Tongue (tissue), 3 donors: ENCODE measurements at places on chromosomes 1 and 21. TPM values are rescaled to one million over a fixed set of nuclear protein-coding genes. Genes with fewer than 3 reads are reported as not detected.

GRCh38 chr1:189357317-189357716 lies 1120.3 kb downstream of the BRINP3 start:
- no peak for DNase-seq

GRCh38 chr1:21406659-21407058 lies 33.3 kb upstream of the NBPF3 start:
- DNase-seq = no peak

DNA sequence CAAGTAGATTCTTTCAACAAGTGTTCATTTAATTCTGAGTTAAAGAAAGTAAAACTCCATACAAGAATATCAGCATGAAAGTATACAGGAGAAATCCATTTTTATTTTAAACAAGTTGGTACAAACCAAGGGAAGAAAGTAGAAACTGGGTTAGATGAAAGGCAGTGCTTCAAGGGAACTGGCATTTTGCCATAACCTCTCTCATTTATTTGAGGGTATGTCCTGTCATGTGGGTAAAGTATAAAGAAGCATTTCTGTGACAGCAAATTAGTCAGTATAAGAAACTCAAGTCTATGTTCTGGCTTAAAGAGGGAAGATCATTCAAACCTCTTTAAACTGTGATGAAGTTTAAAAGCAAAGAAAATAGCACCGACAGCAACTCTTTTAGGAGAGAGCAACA lies 32.0 kb downstream of the OLFM3 start:
- peak; percentile 14 for DNase-seq

- no peak for DNase-seq
Observed at GRCh38 chr1:82752046-82752445, 951.3 kb downstream of the ADGRL2 start.

GRCh38 chr1:20072771-20073170 lies 2.8 kb downstream of the PLA2G5 start:
- no peak for DNase-seq

DNA sequence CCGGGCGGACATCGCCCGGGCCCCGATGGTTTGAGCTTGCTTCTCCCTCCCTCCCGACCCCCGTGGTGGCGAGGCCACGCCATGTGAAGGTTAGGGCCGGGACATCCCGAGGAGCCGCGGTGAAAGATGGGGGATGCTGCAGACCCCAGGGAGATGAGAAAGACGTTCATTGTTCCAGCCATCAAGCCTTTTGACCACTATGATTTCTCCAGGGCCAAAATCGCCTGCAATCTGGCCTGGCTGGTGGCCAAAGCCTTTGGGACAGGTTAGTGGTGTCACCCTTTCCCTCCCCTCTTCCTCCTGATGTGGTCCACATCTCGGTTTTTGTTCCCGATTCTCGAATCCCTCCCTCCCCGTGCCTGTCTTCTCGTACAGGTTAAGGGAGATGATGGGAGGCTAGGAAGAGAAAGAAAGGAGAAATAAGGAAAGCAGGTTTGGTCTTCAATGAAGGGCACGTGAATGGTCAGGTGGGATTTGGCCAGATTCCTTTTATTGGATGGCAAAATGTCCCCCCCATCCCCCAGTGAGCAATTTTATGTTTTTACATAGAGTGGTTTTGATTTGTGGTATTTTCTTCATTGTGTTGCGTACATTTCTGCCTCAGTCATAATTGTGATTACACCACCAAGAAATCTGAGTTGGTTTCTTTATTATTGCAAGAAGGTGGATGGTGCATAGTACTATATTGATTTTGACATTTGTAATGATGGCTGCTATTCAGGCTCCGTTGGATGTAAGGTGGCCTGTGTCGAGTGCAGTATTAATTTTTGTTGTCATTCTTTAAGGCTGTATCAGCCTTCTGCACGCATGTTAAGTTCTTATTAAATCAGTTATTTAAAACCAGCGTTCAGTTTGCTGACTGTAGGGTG lies 1.2 kb downstream of the CAMSAP2 start:
- peak; percentile 54 for DNase-seq

- peak; percentile 62 for DNase-seq
Observed at GRCh38 chr1:167629681-167630567, at the start of gene RCSD1. RCSD1 (plus strand) TSS chr1:167630232; CDS start chr1:167630424, 192 bp downstream.

- DNase-seq = no peak
Observed at GRCh38 chr1:206741142-206741701, 29.4 kb upstream of the IL19 start.

DNA sequence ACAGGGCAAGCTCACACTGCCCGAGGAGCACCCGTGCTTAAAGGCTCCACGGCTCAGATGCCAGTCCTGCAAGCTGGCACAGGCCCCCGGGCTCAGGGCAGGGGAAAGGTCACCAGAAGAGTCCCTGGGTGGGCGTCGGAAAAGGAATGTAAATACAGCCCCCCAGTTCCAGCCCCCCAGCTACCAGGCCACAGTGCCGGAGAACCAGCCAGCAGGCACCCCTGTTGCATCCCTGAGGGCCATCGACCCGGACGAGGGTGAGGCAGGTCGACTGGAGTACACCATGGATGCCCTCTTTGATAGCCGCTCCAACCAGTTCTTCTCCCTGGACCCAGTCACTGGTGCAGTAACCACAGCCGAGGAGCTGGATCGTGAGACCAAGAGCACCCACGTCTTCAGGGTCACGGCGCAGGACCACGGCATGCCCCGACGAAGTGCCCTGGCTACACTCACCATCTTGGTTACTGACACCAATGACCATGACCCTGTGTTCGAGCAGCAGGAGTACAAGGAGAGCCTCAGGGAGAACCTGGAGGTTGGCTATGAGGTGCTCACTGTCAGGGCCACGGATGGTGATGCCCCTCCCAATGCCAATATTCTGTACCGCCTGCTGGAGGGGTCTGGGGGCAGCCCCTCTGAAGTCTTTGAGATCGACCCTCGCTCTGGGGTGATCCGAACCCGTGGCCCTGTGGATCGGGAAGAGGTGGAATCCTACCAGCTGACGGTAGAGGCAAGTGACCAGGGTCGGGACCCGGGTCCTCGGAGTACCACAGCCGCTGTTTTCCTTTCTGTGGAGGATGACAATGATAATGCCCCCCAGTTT lies 1.3 kb downstream of the CELSR2 start:
- DNase-seq = no peak

GRCh38 chr21:42463861-42464515 lies 32.0 kb downstream of the RSPH1 start:
- DNase-seq = peak; percentile 46

- DNase-seq = peak; percentile 63
Observed at GRCh38 chr21:38351176-38351959, 94.6 kb downstream of the KCNJ15 start.

DNA sequence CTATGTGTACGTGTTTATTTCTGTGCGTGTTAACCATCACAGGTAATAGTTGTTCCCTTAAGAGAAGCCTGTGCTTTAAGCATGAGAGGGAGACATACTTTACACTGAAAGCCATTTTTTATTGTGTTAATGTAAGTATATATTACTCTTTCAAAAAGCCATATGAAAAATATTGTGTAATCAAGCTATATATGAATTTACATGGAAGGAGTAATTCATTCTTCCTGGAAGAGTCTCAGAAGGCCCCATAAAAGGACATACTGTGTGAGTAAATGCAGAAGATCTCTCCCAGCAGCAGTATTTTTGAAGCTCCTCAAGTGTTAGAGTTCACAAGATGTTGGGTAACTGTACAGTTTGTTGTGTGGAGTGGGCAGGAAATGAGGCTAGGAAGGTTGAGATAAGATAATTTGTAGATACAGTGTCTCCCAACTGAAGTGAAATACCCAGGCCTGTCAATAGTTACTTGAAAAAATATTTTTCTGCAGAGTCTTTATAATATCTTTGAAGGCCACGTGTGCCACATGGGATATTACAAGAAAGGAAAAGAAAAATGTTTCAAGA lies 138.3 kb downstream of the PTGER3 start:
- DNase-seq = no peak

- DNase-seq = no peak
Observed at GRCh38 chr1:114956570-114956969, 73.1 kb upstream of the TSHB start.

The FAM131C gene
- total RNA-seq = 0.72 TPM

The LRRC71 gene
- total RNA-seq = not detected

The ACTA1 gene
- total RNA-seq = 4,424 TPM

The HPCA gene
- 0.21 TPM for total RNA-seq

The DNM3 gene
- total RNA-seq = 7.1 TPM

The C1QB gene
- 18.5 TPM for total RNA-seq

The F13B gene
- total RNA-seq = not detected

The SERPINC1 gene
- total RNA-seq = not detected

The LCE1A gene
- not detected for total RNA-seq

The HTR6 gene
- total RNA-seq = not detected

The S100A13 gene
- 42.5 TPM for total RNA-seq
